Osteoblast (primary cell): ENCODE measurements at places on chromosomes 5 and 9.

- DNase-seq: peak; percentile 71
Measured at GRCh38 chr9:137683262-137683864, 64.6 kb downstream of the EHMT1 start.

DNA sequence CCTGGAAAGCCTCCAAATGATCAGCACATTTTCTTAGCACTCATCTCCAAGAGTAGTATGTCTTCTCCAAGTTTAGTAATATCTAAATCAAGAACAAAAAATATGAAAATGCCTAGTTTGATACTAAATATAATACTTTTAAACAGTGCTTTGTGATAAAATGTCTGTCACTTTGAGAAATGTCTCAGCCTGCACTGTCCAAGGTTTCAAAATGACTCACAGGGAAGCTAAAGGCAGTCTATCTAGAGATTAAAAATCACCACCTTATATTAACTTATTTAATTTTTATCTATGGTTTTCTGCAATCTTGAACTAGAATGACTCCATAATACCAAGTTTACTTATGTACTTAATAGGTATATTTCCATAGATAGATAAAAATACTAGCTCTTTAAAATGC lies 633.0 kb upstream of the C9orf72 start:
- DNase-seq: no peak

GRCh38 chr9:88373045-88373444 lies 15.2 kb upstream of the SPIN1 start:
- no peak for DNase-seq

DNA sequence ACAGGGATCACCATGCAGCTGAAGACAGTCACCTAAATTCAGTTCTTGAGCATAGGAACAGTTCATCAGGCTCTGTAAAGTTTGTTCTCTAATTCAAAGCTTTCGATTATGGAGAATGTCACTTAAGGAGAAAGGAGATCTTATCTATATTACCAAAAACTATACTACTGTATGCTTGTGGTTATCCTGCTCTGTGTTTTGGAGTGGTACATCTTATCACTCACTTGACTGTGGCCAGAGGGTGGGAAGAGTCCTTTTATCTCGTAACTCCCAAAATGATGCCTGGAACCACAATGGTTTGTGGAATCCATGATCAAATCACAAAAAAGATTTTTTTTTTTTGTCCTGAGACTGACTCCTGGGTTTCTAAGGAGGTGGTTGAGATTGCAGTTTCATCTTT lies 230.7 kb downstream of the COMMD10 start:
- no peak for DNase-seq

- no peak for DNase-seq
Measured at GRCh38 chr5:137666461-137666850, 69.4 kb downstream of the KLHL3 start.

DNA sequence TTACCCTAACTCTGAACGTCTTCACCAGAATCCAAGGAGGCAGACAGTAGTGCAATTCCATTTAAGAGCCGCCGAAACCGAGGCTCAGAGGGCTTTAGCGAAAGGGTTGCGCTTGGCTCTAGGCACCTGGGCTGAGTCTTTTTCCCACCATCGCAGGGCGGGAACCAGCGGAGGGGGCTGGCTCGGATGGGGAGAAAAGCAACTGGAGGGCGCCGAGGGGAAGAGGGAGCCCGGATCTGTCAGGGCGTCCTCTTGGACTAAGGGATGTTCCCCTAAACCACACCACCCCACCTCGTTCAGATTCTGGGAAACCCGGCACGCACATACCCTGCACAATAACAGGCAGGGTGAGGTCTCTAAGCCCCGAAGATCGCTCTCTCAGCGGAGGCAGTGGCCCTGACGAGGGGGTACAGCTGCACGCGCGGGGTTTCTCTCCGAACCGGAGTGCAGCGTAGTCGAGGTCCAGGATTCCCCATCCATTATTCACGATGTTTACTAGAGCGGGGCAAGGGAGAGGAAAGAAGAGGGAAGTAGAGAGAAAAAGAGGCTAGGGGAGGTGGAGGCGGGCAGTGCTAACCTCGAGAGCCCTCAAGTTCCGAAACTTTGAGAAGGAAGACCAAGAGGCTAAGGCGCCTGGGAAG lies 1.3 kb upstream of the POU4F3 start:
- DNase-seq: no peak

DNA sequence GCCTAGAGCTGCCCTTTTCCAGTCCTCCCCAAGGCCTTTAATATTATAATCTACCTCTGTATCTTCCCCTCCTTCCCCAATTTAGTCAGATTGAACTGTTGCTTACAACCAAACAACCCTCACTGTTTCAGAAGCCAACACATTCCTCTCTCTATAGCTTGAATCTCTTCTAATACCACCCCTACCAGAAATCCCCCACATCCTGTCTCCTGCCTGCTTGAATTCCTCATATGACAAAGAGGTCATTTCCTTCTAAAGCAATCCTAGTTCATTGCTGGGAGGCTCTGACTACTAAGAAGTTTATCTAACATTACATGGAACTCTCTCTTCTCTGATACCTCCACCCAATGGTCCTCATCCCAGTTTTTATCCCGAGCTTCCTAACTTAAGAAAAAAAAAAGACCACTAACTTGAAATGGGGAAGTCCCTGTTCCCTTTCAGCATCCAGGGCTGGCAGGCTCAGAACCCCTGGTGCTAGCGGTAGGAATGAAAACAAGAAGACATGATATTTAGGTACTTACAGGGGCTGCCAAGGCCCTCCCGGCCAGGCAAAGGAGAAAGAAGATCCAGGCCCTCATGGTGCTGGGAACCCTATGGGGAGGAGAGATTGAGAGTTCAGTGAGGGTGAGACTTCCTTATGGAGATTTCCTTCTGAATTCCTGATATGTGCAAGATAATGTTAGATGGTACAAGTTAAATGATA lies 11.0 kb downstream of the SPARC start:
- no peak for DNase-seq

GRCh38 chr5:118894709-118895108 lies 93.6 kb downstream of the DTWD2 start:
- DNase-seq: no peak

- DNase-seq: no peak
Measured at GRCh38 chr9:134243778-134244467, 79.6 kb upstream of the RNU6ATAC start.

DNA sequence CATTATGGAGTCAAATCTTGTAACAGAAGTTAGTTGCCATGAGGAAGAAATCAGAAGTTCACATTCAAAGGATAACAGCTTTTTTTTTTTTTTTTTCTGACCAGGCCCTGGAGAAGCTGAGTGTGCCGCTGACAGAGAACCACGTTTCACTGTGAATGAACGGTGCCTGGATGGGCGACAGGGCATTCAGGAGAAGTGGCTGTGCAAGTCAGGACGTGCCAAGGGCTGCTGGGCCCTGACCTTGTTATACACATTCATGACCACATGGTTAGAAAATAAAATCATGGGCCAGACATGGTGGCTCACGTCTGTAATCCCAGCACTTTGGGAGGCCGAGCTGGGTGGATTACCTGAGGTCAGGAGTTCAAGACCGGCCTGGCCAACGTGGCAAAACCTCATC lies 91.6 kb downstream of the ANKH start:
- peak; percentile 46 for DNase-seq

DNA sequence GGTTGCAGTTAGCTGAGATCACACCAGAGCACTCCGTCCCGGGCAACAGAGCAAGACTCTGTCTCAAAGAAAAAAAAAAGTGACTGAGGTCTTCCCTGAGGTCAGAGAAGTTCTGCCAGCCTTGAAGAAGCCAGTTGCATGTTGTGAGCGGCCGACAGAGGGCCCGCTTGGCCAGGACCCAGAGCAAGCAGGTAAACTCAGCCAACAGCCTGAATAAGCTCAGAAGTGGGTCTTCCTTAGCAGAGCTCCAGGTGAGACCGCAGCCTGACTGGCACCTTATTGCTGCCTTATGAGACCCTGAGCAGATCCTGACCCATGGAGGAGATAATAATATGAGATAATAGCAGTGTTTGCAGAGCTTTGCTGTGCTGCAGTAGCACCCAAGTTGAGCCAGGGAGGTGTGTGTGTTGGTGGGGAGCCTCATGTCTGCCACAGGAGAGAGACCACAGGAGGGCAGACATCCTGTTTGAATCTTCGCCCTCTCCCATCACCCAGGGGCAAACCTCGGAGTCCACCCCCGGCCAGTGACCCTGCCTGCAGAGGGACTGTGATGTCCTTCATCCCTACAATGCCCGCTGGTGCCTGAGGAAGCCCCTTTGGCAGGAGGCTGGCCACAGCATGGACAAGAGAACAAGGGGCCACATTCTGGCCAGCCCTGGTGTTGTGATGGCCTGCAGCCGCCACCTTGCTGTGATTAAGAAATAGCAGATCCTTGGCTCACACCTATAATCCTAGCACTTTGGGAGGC lies 10.8 kb upstream of the BARX1 start:
- peak; percentile 83 for DNase-seq

DNA sequence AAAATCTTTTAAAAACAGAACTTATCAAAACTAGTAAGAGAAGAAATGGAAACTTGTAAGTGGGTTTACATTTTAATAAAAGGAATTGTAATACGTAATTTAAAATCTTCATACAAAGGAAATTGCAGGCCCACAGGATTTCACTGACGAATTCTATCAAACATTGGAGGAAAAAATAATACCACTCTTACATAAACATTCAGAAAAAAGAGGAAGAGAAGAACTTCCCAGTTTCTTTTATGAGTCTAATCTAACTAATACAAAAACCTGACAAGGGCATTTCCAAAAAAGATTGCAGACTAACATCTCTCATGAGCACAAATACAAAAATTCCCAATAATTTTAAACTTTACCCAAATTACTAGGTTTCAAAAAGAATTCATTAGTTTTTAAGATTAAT lies 149.0 kb downstream of the RANBP17 start:
- DNase-seq: no peak

- DNase-seq: no peak
Measured at GRCh38 chr5:172898218-172898842, 60.9 kb upstream of the RPL26L1 start.

- DNase-seq: no peak
Measured at GRCh38 chr5:56357426-56357825, 124.3 kb upstream of the ANKRD55 start.

- DNase-seq: peak; percentile 80
Measured at GRCh38 chr5:158406884-158407823, 548.2 kb upstream of the CLINT1 start.

DNA sequence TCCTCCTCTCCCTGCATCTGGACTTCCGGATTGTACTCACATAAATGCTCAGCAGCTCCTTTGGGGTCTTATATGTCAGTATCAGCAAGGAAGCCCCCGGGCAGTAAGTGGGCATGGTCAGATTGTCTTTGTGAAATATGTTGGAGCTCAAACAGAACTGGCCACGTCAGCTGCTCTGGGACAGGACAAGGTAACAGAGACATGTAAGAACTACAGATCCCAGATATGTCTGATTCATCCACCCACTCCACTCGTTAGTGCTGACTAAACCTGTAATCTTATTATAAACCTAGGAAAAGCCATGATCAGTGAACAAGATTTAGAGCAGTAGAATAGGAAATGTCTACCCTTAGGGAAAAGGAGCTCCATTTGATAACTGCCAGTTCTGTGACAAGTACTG lies 561.8 kb downstream of the CETN3 start:
- peak; percentile 15 for DNase-seq

- peak; percentile 74 for DNase-seq
Measured at GRCh38 chr5:171457208-171457981, 37.9 kb downstream of the FGF18 start.

GRCh38 chr9:15867988-15868387 lies 315.1 kb downstream of the CCDC171 start:
- DNase-seq: no peak

DNA sequence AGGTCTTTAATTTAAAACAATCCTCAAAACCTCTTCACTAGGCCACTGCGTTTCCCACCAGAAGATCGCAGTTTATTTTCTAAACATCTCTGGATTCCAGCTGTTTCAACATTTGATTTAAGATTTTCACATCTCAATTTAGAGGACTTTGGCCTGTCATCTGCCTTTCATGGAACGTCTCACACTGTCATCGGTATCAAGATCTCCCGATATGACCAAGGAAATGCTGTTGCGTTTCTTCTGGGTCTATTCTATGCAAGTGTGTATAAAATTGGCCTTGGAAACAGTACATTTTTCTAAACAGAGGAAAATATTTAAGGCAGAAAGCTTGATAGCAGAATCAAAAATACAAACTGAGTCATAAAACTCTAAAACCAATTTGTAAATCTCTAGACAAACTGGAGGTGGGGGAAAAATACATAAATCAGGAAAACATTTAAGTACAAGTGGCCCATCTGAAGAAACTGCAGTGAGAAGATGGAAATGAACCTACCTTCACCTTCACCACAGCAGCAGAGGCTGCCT lies 53.6 kb upstream of the SIMC1 start:
- no peak for DNase-seq

GRCh38 chr5:68456756-68457217 lies 241.2 kb downstream of the PIK3R1 start:
- DNase-seq: no peak

DNA sequence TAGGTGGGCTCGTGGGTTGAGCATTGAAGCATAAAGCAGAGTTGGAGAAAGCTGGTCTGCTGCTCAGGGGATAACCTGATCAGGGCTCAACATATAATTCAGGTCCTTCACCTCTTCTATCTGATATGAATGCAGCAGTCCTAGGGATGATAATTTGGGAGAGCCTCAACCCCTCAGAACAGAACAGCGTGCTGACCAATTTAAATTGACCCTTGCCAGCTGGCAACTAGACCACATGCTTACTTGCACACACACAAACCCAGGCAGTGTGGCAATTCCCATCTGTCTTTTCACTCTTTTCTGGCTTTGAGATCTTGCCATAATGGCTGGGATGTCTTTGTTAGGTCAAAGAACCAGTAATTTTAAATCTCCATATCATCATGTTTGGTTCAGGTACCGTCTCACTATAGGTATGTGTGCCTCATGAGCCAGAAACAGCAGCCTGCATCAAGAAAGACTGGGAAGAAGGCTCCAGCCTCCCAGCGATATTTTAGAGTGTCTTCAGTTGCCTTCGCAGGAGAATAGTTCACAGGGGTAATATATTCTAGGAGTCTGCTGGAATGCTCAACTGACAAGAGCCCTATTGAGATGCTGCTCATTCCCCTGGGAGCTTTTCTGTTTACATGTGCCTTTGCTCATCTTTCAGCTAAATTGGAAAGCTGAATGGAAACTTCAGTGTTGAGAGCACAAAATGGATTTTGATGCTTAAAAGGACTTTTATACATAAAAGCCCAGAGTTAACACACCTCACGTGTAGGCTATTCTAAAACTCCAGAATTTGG lies 497.6 kb downstream of the RASEF start:
- no peak for DNase-seq

DNA sequence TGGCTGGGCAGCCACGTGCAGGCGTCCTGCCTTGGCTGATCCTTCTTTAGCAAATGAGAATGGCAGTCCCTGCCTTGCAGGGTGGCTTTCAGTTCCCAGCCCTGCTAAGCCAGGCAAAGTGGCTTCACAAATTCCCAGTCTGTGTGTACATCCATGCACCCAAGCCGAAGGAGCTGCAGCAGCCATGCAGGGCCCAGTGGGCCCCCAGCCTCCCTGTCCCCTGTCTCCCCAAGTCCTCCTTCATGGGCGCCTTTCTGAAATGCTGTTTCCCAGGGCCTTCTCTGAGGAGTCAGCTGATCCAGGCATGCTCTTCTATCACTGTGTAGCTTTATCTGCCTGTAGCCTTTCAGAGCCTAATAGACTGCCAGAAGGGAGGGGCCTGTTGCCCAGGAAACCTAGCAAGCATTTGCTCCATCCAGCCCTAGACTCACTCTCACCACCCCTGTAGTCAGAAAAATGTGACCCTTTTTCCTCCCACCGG lies 47.4 kb upstream of the SHC3 start:
- no peak for DNase-seq

GRCh38 chr5:121189342-121190305 lies 662.1 kb upstream of the FTMT start:
- peak; percentile 0 for DNase-seq

GRCh38 chr5:35902046-35902672 lies 36.3 kb downstream of the CAPSL start:
- no peak for DNase-seq

- DNase-seq: no peak
Measured at GRCh38 chr5:100311806-100312205, 223.4 kb upstream of the FAM174A start.
